CD8-positive, alpha-beta memory T cell (primary cell): ENCODE measurements at places on chromosomes 11 and 22. TPM values are rescaled to one million over a fixed set of nuclear protein-coding genes. Genes with fewer than 3 reads are reported as not detected.
A peak's percentile ranks its signal among the peaks of the same experiment; 100 is the strongest.

HPS4 gene
- total RNA-seq, result 36.7 TPM

HSPB2 gene
- total RNA-seq, result not detected

FREY1 gene
- 1.1 TPM for total RNA-seq

GRCh38 chr22:17137861-17138425, 16.8 kb upstream of the TMEM121B start:
- no peak for DNase-seq

DNA sequence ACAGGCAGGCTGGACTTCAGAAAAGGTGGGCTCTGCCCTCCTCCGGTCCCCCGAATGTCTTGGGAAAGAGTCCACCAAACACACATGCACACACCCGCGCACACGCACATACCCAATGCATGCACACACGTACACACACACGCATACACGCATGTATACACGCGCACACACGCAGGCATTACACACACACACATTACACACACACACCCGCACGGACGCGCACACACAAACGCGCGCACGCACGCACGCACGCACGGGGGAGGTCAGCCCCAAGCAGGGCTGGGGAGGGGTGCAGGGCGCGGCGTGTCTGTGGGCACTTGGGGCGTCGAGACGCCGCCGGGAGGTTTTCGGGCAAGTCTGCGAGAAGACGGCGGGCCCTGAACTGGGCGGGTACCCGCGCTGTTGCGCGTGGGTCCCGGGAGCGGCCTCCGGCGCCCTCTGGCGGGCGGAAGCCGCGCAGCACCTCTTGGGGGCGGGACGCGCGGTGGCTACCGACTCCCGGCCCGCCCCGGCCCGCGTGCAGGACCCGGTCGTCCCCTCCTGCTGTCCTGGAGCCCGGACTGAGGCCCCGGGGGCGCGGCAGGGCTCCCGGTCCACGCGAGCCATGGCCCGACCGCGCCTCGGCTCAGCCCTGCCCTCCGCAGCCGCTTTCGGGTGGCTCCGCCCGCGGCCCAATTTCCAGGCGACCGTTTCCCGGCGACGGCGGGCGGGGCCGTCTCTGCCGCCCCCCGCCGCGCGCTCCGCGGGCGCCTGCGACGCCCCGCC, 3.6 kb downstream of the SEPTIN5 start:
- DNase-seq, result peak; percentile 85

GRCh38 chr22:25845985-25846745, 104.2 kb downstream of the MYO18B start:
- no peak for DNase-seq

- no peak for DNase-seq
Observed at GRCh38 chr11:62497132-62497801, 49.3 kb downstream of the AHNAK start.
